Stimulated activated CD8-positive, alpha-beta memory T cell treated with anti-CD3 and anti-CD28 coated beads, Interleukin-15, amount 100 ng/mL, for 4 hours (primary cell): ENCODE measurements at places on chromosomes 7 and 10.

DNA sequence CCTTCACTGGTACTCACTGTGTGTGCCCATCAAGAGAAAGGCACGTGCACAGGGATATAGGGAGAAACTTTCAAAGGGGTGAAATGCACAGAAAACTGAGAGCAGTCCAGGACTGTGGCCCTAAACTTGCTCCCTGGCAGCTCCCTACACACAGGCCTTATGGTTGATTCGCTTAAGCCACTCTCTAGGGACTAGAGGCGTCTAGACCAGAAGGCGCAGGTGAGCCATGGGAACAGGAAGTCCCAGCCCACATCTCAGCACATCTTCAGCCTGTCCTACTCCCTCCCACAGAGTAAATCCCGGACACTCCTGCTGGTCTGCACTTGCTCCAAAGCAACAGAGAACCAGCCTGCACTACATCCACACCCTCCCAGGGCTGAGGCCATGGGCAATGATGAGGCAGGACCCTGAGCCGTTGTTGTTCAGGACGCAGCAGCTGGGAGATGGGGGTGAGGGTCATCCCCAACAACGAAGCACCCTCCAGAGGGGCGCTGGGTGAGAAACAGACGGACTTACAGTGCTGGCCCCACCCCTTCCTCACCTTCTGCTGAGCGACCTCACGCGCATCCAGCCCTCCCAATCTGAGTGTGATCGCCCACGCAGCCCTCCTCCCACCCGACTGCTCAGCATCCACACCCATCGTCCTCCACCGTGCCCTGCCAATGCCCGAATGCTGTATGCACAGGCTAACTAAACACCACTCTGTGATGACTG, 109.3 kb downstream of the TNS3 start:
- DNase-seq, result no peak

GRCh38 chr10:10782603-10783002, 235.1 kb upstream of the CELF2 start:
- no peak for DNase-seq

DNA sequence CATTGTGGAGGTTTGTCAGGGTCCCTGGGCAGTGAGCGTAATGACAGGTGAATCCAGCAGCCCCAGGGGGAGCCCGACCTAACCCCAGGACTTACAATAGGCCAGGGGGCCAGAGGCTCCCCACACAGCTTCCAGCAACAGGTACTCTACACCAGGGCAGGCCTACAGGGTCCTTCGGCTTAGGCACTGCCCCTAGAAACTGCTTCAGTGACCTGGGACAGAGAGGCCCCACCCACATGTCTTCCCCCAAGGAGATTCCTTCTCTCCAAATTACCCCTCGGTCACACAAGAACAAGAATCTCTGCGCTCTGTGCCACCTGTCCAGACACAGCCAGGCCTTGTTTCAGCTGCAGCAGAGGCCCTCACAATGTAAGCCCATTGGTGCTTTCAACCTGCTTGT, 24.4 kb downstream of the SKIDA1 start:
- no peak for DNase-seq

- DNase-seq, result no peak
Observed at GRCh38 chr10:73983096-73984047, 14.5 kb upstream of the VCL start.

GRCh38 chr10:85612378-85612775, 754.2 kb downstream of the GRID1 start:
- no peak for DNase-seq

DNA sequence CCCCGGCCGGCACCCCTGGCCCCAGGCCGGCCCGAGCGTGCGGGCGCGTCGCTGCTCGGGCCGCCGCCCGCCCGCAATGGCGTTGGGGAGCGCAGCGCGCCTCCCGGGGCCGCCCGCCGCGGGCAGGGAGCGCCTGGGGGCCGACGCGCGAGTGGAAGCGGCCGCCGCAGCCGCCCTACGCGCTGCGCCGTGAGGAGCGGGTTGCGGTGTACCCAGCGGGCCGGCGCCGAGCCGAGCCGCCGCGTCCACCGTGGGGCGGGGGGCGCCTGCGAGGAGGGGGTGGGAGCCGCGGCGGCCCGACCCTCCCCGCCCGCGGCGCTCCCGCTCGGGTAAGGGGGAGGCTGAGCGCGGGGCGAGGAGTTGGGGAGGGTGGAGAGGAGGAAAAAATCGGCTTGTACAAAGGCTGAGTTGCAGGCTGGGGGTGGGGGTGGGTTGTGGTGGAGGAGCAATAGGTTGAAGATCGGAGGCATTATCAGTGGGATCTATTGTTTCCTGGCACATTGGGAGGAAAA, 473 bp downstream of the PPP1R9A start:
- DNase-seq, result no peak

- no peak for DNase-seq
Observed at GRCh38 chr7:24718977-24719491, 38.2 kb downstream of the GSDME start.

GRCh38 chr7:140697447-140698143, 1.1 kb downstream of the NDUFB2 start:
- DNase-seq, result no peak

DNA sequence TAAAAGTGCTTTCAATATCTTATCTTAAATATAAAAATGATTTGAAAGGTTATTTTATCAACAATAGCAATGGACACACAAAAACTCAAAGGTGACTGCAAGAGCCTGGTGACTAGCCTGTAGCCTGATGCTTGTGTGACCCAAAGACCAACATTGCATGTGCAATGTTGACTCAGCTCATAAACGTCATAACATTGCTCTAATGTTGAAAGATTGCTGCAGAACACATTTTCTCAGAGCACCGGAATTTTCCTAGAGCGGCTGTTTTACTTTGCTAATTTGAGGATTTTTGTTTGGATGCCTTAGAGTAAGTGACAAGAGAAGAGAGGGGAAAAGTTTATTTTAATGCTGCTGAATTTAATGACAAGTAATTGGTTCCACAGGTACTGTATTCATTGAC, 107.1 kb downstream of the RAB18 start:
- DNase-seq, result no peak

- no peak for DNase-seq
Observed at GRCh38 chr7:151061213-151062110, 2.1 kb downstream of the SLC4A2 start.
